ENCODE measurements at places on chromosomes 13 and 19.

- no peak for DNase-seq
Measured at GRCh38 chr19:9935506-9936325, 599 bp downstream of the OLFM2 start.

DNA sequence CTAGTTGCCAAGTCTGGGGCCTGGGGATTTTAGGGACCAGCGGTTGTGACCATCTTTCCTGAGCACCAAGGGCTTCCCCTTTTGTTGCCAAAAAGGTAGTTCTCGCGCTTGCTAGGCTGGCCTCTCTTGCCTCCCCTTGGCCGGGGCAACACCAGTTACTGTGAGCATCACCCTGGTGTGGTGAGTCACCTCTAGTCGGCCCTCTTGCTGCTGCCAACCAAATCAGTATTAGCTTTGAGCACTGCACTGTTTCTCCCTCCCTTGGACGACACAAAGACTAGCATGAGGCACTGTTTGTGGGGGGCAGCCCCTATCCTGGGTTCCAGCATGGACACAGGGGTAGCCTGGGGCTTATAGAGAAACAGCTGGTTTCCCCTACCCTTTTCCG, 6.9 kb downstream of the SYDE1 start:
- no peak for DNase-seq

- DNase-seq, result no peak
Measured at GRCh38 chr19:2266183-2266993, 10.2 kb upstream of the JSRP1 start.

GRCh38 chr19:4911786-4912672, 2.7 kb downstream of the UHRF1 start:
- DNase-seq, result peak; percentile 86

- DNase-seq, result no peak
Measured at GRCh38 chr13:39909634-39910033, 254.2 kb downstream of the COG6 start.

DNA sequence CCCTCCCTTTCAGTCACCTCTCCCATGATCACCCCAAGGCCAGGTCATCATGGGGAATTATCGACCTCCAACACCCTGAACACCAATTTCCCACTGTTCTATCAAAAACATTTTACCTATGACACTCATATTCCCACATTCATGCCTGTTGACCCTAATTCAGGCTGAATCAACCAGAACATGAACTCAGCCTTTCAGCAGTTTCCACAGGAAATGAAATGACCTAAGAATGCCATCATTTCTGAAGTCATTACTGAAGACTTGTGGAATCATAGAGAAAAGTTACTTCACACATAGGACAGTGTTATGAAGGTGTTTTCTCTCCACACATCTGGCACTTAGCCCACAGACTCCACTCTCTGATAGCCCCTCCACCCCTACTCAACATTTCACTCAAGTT, 29.9 kb upstream of the FAM124A start:
- no peak for DNase-seq

DNA sequence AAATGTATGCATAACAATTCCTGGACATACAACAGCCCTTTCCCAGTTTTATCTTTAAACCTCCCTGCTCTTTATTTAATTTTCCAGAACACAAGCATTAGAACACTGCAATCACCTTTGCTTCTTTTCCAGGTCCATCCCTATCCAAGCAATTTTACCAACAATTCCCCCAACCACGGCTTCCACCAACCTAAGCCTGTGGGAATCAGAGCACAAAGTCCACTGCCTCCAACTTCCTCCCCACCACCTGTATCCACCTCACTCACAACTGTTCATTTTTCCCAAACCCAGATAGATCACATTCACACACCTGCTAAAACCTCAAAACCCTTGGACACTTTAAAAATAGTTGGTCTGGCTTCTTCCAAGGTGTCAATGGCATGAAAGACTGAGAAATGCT, 39.5 kb downstream of the FOXO1 start:
- DNase-seq, result no peak

DNA sequence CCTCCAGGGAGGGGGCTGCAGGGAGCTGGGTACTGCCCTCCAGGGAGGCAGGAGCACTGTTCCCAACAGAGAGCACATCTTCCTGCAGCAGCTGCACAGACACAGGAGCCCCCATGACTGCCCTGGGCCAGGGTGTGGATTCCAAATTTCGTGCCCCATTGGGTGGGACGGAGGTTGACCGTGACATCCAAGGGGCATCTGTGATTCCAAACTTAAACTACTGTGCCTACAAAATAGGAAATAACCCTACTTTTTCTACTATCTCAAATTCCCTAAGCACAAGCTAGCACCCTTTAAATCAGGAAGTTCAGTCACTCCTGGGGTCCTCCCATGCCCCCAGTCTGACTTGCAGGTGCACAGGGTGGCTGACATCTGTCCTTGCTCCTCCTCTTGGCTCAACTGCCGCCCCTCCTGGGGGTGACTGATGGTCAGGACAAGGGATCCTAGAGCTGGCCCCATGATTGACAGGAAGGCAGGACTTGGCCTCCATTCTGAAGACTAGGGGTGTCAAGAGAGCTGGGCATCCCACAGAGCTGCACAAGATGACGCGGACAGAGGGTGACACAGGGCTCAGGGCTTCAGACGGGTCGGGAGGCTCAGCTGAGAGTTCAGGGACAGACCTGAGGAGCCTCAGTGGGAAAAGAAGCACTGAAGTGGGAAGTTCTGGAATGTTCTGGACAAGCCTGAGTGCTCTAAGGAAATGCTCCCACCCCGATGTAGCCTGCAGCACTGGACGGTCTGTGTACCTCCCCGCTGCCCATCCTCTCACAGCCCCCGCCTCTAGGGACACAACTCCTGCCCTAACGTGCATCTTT, 7.8 kb upstream of the CEACAM5 start:
- peak; percentile 33 for DNase-seq

DNA sequence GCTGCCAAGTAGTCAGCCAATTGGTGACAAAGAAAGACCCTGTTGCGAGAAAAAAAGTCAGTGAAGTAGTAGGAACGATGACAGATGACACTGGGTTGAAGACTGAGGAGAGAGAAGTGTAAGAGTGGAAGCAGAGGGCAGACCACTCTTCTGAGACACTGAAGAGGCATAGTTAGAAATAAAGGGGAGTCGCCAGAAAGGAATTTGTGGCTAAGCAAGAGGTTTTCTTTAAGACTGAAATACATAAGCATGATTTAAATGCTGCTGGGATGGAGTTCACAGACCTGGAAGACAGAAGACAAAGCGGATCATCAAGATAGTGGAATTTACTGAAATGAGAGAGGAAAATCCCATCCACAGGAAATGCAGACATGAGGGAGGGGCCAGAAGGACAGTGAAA, 56.2 kb upstream of the USPL1 start:
- no peak for DNase-seq

DNA sequence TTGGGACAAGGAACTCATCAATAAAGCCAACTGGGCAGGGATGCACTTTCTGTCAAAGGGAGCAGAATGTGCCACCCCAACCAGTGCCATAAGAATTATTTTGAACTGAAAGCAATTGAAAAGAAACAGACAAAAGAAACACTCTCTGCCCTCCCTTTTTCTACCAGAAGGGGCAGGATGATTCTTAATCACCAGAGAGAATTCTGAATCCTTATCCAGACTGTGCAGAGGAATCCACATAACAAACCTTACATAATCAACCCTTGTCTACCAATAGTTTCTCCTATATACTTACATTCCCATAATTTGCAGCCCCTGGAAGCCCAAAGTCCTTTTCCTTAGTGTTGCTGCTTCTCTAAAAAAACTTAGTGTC, 520.7 kb upstream of the NBEA start:
- DNase-seq, result no peak

DNA sequence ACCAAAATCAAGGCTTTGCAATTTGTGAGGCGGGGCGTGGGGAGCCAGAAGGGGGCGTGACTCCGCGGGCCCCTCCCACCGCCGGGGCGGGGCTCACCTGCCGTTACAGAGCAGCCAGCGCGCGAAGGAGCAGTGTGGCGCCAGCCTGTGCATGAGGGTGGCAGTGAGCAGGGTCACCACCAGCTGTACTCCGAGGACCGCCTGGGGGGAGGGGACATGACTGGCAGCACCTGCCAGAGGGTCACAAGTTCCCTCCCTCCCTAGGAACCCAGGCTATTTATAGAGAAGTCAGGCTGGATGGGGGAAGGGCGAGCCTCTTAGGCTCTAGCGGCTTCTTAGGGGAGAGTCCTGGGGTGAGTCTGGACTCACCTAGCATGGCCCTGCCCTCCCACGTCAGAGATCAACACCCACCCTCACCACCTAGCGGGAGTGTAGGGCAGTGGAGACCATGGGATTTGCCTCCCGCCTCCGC, 3.6 kb downstream of the TMEM161A start:
- DNase-seq, result no peak

GRCh38 chr13:44768239-44768638, 192.1 kb upstream of the TSC22D1 start:
- no peak for DNase-seq

GRCh38 chr13:58989556-58989955, 1174.2 kb downstream of the DIAPH3 start:
- no peak for DNase-seq

DNA sequence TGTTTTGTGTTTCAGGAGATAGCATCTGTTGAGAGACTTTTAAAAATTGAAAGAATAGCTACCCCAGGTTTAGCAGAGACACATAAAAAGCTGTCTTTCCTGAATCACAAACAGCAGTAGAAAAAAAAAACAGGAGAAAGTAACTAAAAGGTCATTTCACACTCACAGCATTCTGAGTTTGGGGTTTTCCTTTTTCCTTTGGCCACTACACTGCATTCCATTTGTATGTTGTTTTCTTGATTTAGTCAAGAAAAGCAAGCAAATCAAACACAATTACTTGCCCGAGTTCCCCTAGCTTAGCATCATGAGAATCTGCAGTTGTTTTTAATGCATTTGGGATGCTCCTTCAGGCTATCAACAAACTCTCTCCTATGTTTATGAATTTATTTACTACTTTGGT, 161.0 kb downstream of the KCTD12 start:
- DNase-seq, result no peak

DNA sequence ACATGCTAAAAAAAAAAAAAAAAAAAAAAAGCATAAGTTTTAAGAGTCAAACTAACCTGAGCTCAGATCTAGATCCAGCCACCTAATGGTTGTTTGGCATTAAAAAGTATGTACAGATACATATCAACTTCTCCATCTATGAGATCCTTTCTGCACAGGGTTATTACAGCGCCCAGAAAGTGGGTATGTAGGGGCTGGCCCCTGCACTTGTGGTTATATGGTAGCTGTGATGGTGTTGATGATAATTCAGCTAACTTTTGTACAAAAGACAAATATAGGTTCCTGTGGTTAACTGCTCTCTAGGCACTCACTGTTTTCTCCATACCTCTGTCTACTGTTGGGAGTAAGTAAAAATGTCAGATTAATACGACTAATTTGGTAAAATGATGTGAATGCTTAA, 81.7 kb downstream of the TNFRSF19 start:
- no peak for DNase-seq

GRCh38 chr13:94946039-94946438, 233.7 kb upstream of the SOX21 start:
- no peak for DNase-seq

- DNase-seq, result no peak
Measured at GRCh38 chr13:73075546-73075945, 16.7 kb downstream of the KLF5 start.

DNA sequence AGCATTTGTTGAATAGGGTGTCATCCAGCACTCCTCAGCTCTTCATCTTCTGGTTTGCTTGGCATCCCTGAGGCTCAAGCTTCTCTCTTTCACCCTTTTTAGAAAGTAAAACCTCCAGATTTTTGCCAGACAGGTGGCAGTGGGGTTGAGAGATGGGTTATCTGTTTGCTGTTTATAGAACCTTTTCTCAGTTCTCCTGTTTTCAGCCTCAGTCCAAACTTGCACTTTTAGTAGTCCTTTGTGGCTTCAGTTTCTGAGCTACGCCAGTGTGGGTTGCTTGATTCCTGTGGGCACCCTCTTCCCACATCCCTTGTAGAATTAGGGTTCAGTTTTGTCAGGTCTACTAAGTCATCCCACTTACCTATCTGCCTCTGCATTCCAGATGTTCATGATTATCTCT, 147.9 kb downstream of the PAN3 start:
- no peak for DNase-seq

- no peak for DNase-seq
Measured at GRCh38 chr19:5138606-5139582, 170.0 kb downstream of the KDM4B start.

DNA sequence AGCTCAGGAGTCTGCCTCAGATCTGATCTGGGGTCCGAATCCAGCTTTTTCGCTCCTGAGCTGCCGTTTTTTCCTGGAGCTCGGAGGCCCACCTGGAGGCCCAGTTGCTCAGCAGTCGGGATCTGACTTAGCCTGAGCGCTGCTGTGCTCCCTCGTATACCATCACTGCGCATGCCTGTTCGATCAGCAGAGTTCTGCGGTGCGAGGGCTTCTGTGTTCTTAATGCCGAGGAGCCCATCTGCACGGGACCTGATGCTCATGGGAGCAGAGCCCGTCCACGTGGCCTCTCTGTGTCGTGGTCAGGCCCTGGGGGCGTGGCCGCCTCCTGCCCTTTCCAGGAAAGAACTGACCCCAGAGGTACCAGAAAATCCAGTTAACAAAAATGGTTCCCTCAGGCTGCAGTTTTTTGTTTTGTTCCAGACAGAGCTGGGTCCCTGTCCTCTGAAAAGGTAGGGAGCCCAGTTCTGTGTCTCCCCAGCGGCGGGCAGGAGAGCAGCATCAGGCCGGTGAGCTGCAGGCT, 57.4 kb downstream of the MCF2L start:
- DNase-seq, result no peak

- DNase-seq, result no peak
Measured at GRCh38 chr19:43555185-43555770, 20.0 kb downstream of the XRCC1 start.

- DNase-seq, result peak; percentile 75
Measured at GRCh38 chr19:49335071-49335783, at the start of gene CD37. CD37 (plus strand) TSS chr19:49335406; CDS start chr19:49335541, 135 bp downstream.

DNA sequence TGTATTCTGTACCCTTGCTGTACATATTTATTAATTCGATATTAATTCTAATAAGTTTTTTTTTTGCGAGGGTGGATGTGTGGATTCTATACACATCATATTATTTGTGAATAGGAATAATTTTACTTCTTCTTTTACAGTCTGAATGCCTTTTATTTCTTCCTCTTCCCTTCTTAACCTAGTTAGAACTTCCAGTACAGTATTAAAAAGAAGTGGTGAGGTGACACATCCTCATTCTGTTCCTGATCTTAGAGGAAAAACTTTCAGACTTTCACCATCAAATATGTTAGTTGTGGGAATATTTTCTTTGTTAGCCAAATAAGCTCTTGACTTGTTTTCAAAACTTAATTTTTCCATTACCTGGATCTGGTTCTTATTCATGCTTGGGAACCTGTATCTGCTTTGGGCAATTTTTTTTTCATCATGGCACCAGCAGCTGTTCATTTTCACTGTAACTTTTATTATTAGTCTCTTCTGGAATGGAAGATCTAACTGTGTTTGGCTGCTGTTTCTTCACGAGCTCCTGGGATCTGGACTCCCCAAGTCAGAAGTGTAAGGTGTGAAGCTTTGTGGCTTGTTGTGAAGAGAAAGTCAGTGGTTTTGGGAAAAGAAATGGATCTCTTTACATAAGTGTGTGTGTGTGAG, 33.1 kb downstream of the RGCC start:
- DNase-seq, result no peak

DNA sequence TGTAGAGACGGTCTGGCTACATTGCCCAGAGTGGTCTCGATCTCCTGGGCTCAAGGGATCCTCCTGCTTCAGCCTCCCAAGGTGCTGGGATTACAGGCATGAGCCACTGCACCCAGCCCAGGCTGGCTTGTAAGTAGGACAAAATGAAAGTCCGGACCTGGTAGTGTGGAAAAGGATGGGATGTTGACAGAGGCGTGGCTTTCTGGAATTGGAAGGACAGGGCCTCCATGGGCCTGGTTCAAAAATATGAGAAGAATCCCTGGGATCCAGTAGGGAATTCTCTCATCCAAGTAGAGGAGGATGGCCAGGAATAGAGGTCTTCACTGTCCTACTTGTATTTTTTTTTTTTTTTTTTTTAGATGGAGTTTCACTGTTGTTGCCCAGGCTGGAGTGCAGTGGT, 64.9 kb downstream of the TRPM4 start:
- DNase-seq, result no peak

Measured in coronary artery (tissue), 2 donors.